Fibroblast of skin of back (primary cell): ENCODE measurements at places on chromosomes 1 and 21.

DNA sequence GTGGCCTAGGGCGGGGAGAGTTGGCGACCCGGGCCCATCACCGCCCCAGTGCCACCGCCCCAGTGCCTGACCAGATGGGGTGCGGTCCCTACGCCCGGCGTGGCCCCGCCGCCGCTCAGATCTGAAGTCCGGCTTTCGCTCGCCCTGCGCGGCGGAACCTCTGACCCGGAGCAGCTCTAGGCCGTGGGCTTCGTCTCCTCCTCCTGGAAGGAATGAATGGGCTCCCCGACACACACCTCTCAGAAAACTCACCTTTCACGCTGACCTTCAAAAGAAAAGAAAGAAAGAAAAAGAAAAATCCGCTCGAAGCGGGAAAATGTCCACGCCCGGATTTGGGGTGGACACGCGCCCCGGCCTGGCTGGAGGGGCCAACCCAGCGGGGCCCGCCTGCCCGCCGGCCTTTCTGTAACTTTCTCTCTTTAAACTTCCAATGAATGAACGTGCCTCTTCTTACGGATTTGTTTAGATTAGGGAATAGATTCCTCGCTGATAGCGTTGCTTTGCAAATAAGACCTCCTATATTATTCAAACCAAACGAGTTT is 5.4 kb upstream of the SIM2 start:
- no peak for DNase-seq

DNA sequence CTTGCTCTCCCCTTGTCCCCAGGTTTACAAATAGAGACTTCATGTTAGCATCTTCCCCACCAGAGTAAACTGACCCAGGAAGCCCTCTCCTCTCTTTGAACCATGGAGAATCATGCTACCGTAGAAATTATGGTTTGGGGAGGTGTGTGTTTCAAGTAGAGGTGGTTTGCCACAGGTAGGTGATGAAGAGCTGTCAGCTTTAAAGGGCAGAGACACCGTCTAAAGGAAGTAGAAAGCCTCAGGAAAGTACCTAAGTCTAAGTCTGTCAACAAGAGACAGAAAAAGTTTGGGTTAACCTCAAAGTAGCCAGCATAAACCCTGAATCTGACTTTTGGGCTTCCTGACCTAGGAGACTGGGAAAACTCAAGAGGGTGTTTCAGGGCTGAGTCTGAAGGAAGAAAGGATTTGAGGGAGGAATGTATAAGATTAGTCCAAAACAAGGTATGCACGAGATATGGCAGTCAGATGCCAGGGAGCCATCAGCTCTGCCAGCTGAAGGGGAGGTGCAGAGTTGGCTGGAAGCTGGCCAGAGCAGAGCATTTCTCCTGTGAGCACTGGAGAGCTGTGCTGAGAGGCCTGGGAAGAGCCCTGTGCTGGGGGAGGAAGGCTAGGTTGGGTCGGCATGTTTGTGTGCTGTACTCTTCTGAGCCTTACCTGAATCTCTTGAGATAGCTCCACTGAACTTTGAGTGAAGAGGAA is 14.3 kb downstream of the ADAMTSL4 start:
- no peak for DNase-seq

DNA sequence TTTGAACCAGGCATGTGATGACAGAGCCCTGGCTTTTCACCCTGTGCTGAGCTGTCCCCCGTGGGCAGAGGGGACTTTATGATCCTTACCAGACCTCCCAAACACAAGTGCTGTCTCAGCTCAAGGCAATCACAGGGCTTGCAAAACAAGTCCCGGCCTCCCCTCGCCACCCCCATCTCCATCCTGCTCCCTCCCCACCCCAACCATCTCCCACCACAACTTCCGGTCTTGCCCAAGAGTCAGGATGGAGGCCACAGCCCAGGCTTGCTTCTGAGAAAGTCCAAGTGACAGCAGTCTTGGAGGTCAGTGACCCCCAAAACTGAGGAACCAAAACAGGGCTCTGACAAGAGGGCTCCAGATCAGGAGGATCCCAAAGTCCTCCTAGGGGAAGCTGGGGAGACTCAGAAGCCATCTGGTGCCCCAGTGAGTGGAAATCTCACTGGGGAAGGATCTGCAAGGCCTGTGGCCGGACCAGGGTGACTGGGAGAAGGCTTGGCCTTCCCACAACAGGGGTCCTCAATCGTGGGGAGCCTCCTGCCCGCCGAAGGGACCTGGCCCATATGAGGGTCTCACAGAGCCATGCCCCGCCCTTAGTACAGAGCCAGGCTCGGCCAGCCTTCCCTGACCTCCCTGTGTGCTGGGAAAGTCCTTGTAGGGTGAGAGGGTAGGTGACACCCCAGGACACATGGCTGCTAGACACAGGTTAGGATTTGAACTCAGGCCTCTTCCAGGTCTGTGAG is 4.5 kb upstream of the SDC3 start:
- DNase-seq, result no peak

- DNase-seq, result peak; percentile 85
Measured at GRCh38 chr1:91924146-91924545, 25.1 kb upstream of the BRDT start.

DNA sequence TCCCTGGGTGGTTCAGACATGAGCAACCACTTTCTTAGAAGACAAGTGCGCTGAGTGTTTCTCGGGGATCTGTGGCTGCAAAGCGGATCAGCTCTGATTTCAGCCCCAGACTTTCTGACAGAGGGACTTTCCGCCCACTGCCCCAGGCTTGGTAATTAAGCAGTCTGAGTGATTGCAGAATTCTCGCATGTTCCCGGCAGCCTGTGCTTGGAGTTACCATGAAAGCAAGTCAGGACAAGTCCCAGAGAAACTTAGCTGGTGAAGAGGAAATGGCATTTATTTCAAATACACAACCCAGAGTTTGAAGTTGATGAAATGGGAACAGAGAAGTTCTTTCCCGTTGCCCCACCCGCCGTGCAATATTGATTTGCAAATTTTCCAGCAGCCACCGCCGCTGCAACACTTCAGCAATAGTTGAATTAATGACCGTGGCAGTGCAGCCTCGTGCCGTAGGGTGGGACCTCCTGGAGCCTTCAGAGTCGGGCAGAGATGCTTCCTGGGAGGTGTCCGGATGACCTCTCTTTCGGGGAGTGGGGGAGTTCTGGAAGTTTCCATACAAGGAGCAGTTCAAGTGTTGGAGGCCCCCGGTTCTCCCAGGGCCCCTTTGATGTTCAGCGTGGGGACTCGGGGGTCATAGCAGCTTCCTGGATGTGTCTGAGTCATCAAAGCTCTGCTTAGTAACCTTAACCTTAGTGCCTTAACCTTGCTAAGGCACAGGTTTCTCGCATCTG is 134.7 kb downstream of the KAZN start:
- no peak for DNase-seq

GRCh38 chr21:43881283-43881682 is 16.3 kb downstream of the AGPAT3 start:
- DNase-seq, result no peak

GRCh38 chr1:199336745-199337640 is 690.5 kb upstream of the NR5A2 start:
- no peak for DNase-seq

- DNase-seq, result no peak
Measured at GRCh38 chr1:114554577-114554976, 26.8 kb downstream of the BCAS2 start.

GRCh38 chr1:54604051-54604450 is 19.3 kb downstream of the FAM151A start:
- no peak for DNase-seq

GRCh38 chr1:98084188-98084587 is 163.4 kb upstream of the DPYD start:
- DNase-seq, result no peak

- no peak for DNase-seq
Measured at GRCh38 chr21:41379901-41380300, 18.1 kb downstream of the MX2 start.

GRCh38 chr1:219209578-219209977 is 35.9 kb downstream of the LYPLAL1 start:
- DNase-seq, result peak; percentile 39

DNA sequence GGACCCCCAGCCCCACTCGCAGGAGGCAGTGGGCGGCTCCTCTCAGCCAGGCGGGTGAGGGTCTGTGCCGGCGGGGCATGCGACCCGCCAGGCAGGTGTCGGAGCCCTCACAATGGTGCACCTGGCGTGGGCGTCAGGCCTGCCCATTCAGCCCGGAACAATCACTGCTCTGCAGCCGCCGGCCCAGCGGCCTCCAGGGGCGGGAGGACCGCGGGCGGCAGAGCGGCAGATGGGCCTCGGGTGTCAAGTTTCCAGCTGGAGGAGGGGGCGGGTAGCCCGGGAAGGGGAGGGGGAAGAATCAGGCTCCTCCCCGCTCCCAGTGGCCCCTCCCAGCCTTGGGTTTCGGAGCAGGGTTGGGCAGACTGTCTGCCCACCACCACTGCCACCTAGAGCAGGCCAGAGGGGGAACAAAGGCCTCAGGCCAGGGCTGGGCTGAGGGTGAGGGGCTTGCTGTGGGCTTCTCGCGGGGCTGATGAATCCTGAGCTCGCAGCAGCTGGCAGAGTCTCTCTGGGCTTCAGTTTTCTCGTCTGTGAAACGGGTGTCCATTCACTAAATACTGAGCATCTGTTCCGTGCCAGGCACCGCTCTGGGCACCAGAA is 39.5 kb upstream of the CASZ1 start:
- DNase-seq, result peak; percentile 49

GRCh38 chr1:147673816-147674215 is 3.5 kb upstream of the ACP6 start:
- DNase-seq, result no peak

- DNase-seq, result no peak
Measured at GRCh38 chr1:57378534-57378933, 45.3 kb downstream of the DAB1 start.

GRCh38 chr1:158045639-158046038 is 52.2 kb downstream of the KIRREL1 start:
- DNase-seq, result peak; percentile 77

DNA sequence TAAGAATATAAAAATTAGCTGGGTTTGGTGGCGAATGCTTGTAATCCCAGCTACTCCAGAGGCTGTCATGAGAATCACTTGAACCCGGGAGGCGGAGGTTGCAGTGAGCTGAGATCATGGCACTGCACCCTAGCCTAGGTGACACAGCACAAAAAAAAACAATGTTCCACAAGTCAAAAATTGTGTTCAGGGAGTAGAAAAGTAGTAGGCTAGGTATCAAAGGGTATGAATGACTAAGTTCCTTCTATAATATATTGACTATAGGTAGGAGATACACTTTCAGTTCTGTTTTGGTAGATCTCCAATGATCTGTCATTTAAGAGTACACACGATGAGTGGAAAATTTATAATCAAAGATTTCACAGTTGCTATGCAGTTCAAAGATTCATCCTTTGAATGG is 16.7 kb downstream of the USP48 start:
- no peak for DNase-seq

- DNase-seq, result no peak
Measured at GRCh38 chr1:248751635-248752034, 3.9 kb downstream of the LYPD8 start.

DNA sequence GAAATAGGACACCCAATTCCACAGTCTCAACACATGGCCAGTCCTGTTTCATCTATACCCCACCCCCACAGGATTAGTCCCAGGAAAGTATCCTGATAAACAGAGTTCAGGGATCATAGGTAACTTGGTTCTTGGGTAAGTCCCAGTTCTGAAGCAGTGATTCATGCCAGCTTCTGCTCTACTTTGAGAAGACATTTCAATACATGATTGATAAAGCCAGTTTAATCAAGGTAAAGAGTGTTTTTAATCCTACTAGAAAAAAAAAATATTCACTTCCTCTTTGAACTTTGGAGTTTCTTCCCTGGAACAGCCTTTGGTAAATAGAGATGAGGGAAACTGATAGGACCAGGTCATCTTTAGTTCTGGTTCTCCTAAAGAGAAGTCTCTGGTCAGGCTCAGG is 142.4 kb downstream of the TLR5 start:
- no peak for DNase-seq

GRCh38 chr1:109383854-109384253 is 13.9 kb downstream of the SORT1 start:
- no peak for DNase-seq

- DNase-seq, result no peak
Measured at GRCh38 chr1:198134252-198134651, 22.5 kb upstream of the NEK7 start.

DNA sequence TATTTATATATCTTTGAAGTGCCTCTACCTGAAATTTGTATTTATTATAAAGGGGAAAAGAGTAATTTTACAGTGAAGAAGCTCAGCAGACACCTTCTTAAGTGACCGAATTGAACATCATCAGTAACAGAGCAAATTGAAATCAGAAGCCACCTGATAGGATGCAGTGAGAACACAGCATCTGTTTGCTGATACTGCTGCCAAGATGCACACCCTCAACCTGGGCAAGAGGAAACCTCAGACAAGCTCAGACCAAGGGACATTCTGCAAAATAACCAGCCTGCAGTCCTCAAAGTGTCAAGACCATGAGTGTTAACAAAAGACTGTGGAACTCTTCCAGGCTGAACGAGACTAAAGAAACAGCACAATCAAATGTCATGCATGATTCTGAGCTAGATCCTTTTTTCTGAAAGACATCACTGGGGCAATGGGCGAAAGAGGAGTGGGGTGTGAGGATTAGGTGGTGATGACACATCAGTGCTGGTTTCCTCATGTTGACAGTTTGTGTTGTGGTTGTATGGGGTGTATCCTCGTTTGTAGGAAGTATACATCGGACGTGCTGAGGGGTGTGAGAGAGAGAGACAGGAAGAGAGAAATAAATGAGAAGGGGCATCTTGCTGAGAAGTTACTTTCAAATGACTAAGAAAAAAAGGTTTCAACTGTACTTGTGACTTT is 103.7 kb downstream of the ABCA4 start:
- DNase-seq, result no peak

DNA sequence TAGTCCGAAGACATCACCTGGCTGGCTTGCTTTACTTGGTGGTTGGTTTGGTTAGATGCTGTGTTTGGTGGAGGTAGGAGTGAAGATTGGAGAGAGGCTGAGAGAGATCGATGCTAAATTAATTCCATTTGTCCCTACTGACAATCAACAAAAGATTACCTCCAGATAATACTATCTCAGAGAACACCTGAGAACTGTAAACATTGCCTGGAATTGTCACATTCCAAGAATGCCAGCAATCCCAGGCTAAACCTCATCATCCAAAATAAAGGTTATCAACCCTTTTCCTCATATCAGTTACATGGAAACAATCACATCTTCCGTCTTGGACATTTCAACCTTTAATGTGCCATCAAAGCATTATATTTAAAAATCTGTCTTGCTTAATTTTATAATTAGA is 141.0 kb downstream of the GRIK1 start:
- no peak for DNase-seq

- DNase-seq, result peak; percentile 21
Measured at GRCh38 chr1:66439031-66439740, 94.8 kb upstream of the SGIP1 start.
